KG1 (cell line): ENCODE measurements at places on chromosomes 6 and 20.

DNA sequence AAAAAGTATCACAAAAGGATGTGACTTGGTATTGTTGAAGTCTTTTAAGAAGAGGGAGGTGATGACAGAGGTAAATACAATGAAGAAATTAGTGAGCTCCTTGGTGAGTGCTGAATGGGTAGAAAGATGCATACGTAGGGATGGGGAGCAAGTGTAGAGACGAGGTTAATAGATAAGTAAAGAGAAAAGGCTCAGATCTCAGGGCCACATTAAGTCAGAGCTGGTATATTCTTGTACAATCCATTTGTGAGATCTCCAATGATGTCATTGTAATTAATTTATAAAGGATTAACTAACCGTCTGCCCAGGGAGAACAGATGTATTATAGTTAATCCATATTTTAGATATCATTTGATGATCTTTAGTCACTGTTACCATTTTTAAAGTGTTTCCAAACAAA is 43.4 kb downstream of the SMPDL3A start:
- no peak for DNase-seq

- DNase-seq: no peak
Measured at GRCh38 chr6:30074331-30075093, 1.1 kb downstream of the RNF39 start.

GRCh38 chr20:23225407-23226060 is 125.1 kb upstream of the NXT1 start:
- no peak for DNase-seq

DNA sequence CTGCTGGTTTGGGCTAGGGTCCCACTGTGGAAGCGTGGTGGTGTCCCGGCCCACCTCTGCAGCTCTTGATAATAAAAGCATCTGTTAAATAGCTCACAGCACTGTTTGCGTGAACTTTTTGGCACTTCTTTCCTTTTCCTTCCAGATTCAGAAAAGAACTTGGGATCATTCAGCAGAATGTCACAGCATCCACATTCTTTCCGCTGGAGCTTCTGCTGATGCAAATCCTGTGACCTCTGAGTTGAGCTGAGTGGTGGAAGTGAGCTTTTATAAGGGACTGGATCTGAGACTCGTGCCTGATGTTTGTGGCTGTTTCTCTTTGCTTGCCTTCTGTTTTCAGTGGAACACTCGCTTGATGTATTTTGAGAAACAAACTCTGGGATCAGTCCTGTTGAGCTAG is 3.9 kb downstream of the OSBPL2 start:
- DNase-seq: no peak
